ENCODE measurements at places on chromosomes 12 and 14. TPM values are rescaled to one million over a fixed set of nuclear protein-coding genes. Genes with fewer than 3 reads are reported as not detected.

Gene ARMH4
- 0.60 TPM for polyA plus RNA-seq

- H3K27me3 ChIP-seq: no peaks in the 10 kb centered on the region
- H3K4me3 ChIP-seq: no peak overlapping the region
- H3K27ac ChIP-seq: peak overlapping the region; percentile 30
- H3K36me3 ChIP-seq: no peaks in the 10 kb centered on the region
- H3K4me1 ChIP-seq: peaks cover 21% of the 10 kb centered on the region
- no peak for DNase-seq
Measured at GRCh38 chr12:80056232-80056631, 43.1 kb upstream of the OTOGL start.

- DNase-seq: no peak
- H3K27ac ChIP-seq: no peak overlapping the region
- peaks cover 25% of the 10 kb centered on the region for H3K4me1 ChIP-seq
- no peaks in the 10 kb centered on the region for H3K36me3 ChIP-seq
Measured at GRCh38 chr12:92074889-92075288, 70.8 kb downstream of the BTG1 start.

Gene NKX2-1
- polyA plus RNA-seq: not detected

DNA sequence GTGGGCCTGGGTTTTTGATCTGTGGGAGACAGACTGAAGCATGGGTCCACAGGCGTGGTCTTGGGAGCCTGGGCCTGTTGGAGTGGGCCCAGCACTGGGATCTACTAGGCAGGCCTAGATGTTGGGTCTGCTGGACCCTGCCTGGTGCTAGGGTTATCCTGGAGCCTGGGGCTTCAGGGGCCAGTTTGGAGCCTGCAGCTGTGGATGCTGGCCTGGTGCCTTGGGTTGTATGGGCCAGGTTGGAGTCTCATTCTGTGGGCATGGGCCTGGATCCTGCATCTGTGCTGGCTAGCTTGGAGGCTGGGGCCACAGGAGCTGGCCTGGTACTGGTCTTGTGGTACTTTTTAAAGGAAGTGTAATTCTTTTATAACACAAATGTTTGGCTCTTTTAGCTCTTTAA is 68.0 kb downstream of the GPHN start:
- no peak overlapping the region for H3K4me3 ChIP-seq
- H3K27ac ChIP-seq: no peak overlapping the region
- no peaks in the 10 kb centered on the region for H3K27me3 ChIP-seq

Gene CCDC196
- not detected for polyA plus RNA-seq

Gene C14orf180
- polyA plus RNA-seq: 0.46 TPM

Gene TSHR
- 0.60 TPM for polyA plus RNA-seq

- DNase-seq: no peak
- no peaks in the 10 kb centered on the region for H3K4me1 ChIP-seq
- no peaks in the 10 kb centered on the region for H3K27me3 ChIP-seq
Measured at GRCh38 chr12:78224154-78224553, 393.5 kb downstream of the NAV3 start.

DNA sequence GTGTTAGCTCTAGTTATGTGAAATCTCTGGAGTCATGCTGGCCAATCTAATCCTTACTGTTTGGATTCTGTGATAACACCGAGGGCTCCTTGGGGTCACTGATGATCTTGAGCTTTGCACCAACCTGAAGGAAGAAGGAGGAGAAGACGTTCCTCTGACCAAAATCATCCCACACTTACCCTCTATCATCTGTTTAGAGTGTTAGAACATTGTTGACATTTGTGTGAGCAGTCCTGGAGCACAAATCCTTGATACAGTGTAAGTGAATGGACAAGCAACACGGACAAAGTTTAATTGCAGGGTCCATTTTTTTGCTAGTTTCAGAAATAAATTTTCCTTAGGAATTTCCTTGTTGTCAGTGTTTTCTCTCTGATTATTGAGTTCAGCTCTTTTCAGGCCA is 181.7 kb downstream of the AKAP6 start:
- H3K27ac ChIP-seq: peak overlapping the region; percentile 78
- peaks cover 29% of the 10 kb centered on the region for H3K4me1 ChIP-seq

Gene PAH
- polyA plus RNA-seq: 0.19 TPM

DNA sequence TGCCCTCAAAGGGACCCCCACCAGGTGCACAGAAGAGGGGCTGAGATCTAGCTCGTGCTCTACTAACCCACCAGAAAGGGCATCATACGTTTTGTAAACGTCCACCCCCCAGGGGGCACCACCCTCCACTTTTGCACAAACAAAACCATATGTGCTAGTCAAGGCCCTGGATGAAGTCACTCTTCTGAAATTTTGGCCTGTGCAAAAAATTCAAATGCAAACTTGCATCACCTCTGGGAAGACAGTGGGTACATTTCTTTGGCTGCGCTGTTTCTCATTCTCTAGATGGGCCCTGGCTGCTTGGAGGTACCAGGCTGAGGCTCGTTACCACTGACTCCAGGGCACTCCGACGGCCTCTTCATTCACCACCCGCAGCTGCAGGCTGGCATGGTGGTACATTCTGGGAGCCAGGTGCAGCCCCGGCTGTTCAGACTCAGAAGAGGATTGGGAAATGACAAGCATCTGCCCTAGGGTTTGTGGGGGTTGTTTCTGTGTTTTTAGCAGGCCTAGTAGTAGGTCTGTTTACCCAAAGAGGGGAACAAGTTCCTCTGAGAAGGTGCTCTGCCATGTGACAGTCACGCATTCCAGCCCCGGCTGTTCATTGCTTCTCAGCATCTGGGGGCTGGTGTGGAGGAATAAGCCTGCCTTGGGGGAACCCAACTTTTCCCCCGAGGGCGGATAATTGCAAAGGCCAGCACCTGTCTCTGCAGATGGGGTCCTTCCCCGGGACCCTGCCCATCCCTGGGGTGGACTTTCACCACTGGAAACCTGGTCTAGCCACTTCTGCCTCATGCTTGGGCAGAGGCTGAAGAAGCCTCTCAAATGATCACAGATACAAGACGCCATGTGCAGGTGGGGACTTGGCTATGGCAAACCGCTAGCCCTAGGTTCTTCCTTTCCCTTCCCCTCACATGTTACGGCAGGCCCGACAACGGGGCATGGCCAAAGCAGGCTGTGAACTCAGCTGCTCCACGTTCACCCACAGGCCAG is 147.6 kb downstream of the DPF3 start:
- no peak for DNase-seq
- no peaks in the 10 kb centered on the region for H3K4me1 ChIP-seq
- no peak overlapping the region for H3K27ac ChIP-seq
- H3K27me3 ChIP-seq: no peaks in the 10 kb centered on the region
- H3K36me3 ChIP-seq: no peaks in the 10 kb centered on the region

DNA sequence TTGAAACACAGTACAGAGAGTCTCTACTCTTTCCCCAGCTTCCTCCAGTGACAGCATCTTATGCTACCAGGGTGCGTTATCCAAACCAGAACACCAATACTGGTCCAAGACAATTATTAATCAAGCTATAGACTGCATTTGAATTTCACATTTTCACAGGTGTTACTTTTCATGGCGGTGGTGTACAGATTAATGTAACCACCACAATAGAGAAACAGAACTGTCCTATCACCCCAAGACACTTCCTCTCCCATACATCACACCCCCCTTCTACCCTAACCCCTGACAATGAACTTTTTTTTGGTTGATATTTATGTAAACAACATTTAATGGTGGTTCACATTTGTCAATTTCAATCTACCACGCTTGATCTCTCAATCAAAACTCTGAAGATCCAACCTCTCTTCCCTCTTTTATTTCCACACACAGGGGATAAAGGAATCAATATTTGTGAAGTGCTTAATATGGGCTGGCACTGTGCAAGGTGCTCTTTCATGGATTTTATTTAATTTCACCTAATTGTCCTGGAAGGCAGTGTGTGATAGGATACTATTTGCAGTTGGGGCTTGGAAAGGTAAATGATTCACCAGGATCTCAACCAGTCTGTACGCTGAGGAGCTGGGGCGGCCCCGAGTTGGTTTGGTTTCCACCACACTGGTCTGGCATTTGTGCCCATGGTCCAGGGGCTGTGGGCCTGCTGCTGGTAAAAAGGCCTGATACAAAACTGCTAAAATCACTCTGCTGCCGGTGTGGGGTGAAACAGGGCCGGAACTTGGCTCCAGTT is 54.6 kb upstream of the DICER1 start:
- H3K4me1 ChIP-seq: no peaks in the 10 kb centered on the region
- no peak overlapping the region for H3K4me3 ChIP-seq
- DNase-seq: peak; percentile 51
- no peak overlapping the region for H3K27ac ChIP-seq
- no peaks in the 10 kb centered on the region for H3K36me3 ChIP-seq

Gene KIF26A
- polyA plus RNA-seq: 4.2 TPM

Gene RFLNA
- polyA plus RNA-seq: 43.7 TPM

Gene LARP4
- 8.4 TPM for polyA plus RNA-seq

Gene TAS2R14
- not detected for polyA plus RNA-seq

DNA sequence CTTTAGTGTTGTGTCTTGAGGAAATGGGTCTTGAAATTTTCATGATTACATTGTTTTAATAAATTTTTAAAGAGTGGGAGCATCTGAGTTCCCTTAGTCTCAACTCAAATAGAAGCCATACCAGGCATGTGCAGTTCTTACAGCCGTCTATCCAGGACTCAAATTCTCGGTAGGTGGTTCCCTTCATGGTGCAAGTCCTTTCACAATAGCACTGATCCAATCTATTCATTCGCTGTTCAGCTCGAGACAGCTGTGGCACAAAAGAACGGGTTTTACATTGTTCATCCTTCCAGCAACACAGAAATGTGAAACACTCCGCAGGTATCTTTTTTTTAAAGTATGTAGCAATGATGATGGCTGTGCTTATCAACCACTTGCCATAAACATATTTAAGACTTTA is 100.2 kb downstream of the NELL2 start:
- DNase-seq: no peak
- H3K36me3 ChIP-seq: no peaks in the 10 kb centered on the region
- H3K4me3 ChIP-seq: no peak overlapping the region

DNA sequence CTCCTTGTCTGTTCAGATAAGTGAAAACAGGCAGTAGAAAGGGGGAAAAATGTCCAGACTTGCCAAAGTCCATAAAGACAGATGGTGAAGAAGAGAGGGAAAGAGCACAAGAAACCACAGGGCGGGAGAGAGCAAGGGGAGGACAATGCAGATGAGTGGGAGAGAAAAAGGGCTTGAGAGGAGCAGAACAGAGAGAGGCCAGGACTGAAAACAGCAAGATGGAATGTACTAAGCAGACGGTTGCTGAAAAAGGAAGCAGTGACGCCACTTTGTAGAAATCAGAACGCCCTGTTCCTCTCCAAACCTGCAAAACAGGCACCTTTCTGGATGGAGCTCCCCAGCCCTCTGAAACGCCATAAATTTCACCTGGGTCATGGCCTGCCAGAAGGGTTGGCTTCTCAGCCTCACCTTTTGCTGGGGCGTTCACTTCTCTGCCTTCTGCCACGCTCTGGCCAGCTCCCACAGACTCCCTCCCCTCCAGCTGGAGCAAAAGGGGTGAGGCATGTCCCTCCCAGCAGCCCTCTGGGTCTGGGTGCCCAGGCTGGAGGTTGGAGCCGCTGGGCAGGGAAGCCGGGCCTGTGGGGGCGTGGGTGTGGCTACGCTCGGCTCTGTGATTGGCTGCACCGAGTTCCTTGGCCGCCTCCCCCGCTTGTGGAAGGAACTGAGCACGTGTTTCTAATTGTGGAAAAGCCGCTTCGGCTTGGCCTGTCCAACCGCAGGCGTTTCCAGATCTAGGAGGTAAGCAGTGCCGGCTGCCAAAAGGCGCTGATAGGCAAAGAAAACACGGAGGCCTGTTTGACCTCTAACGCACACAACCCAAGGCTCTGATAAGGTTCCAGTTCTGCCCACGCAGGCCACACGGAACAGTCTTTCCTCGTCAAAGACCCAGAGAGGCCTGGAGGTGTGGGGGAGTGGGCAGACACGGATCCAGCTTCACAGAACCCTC is 29.3 kb downstream of the SLC7A8 start:
- peaks cover 35% of the 10 kb centered on the region for H3K4me1 ChIP-seq
- no peaks in the 10 kb centered on the region for H3K27me3 ChIP-seq
- H3K36me3 ChIP-seq: no peaks in the 10 kb centered on the region
- DNase-seq: peak; percentile 96
- H3K4me3 ChIP-seq: peak overlapping the region; percentile 26

All from sigmoid colon (tissue), 7 donors.